NCI-H1105 (cell line): ENCODE measurements at places on chromosomes 6 and 20.

- DNase-seq, result no peak
Observed at GRCh38 chr6:116307001-116307400, 27.3 kb upstream of the TSPYL1 start.

DNA sequence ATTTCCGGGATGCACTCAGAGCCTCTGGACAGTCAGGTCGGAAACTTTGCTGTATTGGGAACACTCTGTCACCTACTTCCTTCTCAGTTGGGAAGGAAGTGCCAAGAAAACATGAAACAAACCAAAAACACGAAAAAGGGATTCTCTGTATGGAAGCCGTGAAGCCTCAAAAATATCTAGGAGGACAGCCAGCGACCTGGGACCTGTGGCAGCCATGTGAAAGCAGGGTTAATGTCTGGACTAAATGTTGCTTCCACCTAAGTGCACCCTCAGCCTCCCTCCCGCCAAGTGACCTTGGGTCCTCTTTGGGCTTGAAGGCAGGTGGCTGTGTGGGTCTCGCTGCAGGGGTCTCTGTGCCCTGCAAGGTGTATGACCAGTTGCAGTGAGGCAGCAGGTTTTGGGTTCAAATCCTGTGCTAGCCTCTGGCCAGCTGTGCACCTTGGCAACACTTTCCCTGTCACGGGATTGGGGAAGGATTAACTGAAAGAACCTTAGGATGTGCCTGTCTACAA, 851 bp downstream of the MAVS start:
- DNase-seq, result no peak

DNA sequence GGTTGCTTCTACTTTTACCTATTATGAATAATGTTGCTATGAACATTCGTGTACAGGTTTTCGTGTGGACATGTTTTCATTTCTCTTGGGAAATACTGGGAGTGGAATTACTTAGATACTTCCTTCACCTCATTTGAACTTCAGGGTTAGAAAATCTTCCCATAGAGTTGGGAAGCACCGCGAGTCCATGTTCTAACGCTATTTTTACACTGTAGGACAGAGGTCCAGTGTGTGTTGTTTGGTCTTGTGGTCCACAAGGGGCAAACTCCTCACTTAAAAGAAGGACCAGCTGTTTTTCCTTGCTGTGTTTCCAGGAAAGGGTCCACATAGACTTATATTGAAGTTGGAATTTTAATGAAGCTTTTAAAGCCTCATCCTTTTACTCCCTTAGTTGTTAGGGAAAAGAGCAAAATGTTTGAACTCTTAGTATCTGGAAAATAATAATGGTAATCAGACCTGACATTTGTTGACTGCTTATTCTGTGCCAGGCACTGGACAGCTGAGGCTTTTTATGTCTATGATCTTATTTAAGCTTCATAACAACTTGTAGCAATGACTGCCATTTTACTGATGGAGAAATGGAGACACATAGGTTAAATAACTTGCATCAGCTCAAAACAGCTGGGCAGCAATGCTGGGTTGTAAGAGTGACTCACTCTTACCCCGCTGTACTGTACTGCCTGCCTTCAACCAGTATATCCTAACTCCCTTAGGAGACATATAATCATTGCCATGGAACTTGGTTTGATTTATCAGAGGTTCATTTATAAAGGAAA, 52.0 kb downstream of the CDC5L start:
- no peak for DNase-seq

GRCh38 chr20:3483784-3484183, 13.0 kb downstream of the ATRN start:
- DNase-seq, result no peak

DNA sequence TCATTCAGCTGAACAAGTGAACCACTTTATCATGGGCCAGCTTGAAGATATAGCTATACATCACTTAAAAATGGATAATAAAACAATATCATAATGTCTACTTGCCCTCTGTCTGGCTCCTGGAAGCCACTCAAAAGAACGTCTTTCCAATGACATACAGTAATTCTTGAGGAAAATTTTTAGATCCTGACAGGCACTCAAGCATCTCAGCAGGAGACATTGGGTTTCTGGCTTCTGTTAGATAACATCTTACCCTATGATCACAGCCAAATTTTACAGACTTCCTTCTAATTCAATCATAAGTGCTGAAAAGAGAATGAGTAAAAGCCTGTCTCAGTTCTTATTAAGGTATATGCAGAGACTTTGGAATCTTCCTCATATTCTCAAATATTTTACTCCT, 330 bp downstream of the CGA start:
- no peak for DNase-seq

DNA sequence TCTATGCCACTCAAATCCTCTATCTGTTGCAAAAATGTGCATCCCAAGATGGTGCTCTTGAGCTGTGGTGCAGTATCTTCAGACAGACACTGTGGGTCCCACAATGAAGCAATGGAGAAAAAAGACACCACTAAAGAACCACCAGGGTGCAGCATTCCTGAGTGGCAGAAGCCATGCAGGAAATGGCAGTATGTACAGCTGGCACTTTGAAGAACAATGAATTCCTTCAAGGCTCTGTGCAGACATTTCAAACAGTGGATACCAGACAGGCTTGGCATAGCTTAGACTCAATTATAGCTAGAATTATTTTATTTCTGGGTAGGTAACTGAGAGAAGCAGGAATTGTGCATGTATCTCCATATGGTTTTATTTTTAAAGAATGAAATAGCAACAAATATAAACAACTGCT, 24.0 kb upstream of the HDAC2 start:
- peak; percentile 66 for DNase-seq

- DNase-seq, result no peak
Observed at GRCh38 chr20:1368448-1369199, 24.2 kb downstream of the FKBP1A start.

DNA sequence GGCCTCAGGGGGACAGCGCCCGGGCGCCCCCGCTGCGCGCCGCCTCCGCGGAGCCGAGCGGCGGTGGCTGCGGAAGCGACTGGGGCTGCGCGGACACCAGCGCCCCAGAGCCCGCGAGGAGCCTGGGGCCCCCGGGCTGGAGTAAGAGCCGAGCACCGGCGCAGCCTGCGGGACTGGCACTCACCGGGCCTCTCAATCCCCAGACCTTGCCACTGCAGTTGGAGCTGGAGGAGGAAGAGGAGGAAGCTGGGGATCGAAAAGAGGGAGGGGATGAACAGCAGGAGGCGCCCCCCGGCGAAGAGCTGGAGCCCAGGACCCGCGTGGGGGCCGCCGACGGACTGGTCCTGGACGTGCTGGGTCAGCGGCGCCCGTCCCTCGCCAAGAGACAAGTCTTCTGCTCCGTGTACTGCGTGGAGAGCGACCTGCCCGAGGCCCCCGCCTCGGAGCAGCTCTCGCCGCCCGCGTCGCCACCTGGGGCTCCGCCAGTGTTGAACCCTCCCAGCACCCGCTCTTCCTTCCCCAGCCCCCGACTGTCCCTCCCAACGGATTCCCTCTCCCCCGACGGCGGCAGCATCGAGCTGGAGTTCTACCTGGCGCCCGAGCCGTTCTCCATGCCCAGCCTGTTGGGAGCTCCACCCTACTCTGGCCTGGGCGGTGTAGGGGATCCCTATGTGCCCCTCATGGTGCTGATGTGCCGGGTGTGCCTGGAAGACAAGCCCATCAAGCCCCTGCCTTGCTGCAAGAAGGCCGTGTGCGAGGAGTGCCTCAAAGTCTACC, 590 bp downstream of the RNF217 start:
- DNase-seq, result peak; percentile 51

DNA sequence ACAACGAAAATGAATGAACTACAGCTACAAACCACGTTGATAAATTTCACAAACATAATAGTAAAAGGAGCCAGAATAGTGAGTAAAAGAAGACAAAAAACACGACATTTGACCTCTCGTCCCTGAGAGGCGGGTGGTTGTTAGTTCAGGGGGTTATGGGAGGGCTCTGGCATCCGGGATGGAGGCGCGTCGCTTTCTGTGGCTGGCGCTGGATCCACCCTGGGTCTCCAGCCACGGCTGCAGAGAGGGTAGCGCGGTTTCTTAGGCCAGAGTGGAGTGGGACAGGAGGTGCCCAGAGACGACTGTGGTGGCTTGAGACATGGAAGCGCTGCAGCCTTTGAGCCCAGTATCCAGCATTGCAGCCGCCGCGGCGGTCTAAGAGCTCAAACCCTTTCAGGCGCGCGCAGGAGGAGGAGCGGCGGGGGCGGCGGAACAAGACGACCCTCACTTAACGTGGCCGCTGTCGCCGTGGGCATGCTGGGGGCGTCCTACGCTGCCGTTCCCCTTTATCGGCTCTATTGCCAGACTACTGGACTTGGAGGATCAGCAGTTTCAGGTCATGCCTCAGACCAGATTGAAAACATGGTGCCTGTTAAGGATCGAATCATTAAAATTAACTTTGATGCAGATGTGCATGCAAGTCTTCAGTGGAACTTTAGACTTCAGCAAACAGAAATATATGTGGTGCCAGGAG, 3.7 kb upstream of the ZSCAN23 start:
- DNase-seq, result no peak
